Kidney (tissue), 22 donors: ENCODE measurements at places on chromosomes 7 and 10. TPM values are rescaled to one million over a fixed set of nuclear protein-coding genes. Genes with fewer than 3 reads are reported as not detected.

DNA sequence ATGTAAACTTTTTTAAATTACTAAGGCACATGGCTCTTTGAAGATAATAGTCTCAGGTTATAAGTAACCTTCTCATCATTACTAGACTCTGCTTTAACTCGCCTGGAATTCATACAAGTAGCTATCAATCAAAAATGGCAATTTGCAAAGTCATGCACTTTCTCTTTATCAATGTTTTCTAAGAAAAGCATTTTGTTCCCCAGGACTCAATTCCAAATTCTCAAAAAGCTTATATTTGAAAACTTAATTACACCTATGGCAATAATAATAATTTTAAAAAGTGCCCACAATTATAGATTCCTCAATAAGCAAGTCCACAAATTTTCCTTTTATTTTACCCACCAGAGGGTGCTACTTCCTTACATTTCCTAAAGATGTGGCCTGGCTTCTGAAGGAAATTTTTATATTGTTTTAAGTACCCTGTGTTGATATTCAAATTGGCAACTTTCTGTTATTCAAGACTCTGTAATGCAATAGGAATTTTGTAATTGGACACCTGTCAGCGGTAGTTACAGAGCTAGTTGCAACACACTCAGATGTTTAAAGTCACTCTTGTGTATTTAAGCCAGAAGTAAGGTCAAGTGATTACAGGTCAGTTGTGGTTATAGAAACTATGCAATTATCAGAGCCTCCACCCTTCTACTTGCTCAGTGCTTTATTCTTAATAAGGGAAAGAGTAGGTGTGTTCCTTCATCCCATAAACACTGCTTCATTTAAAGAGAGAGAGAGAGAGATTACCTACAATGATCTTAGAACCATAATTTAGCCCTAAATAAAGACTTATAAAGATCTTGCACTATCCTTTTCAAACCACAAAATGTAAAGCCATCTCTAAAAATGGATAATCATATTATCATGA lies 47.1 kb upstream of the HYAL4 start:
- DNase-seq = peak; percentile 83

GRCh38 chr10:20771051-20771450 lies 126.1 kb downstream of the NEBL start:
- no peak for DNase-seq

DNA sequence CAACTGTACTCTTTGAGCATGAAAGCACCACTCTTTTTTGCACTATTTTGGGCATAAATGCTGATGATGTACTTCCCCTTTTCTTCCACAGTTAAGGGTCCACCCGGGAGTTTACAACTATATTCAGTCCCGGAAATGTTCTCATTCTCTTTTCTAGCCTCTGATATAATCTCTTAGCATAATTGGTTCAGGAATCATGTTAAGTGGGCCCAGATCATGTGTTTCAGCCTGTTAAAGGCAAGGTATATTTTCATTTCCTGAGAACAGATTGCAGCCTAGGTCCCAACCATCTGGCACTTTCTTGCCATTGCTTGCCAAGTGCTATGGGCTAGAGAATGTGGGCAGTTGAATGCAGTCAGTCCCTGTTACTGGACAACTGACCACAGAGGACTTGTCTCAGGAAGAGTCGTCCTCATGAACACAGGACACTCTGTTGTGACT lies 111.4 kb upstream of the GLCCI1 start:
- no peak for DNase-seq

- no peak for DNase-seq
Observed at GRCh38 chr10:57959318-57960006, 308.2 kb downstream of the IPMK start.

- peak; percentile 86 for DNase-seq
Observed at GRCh38 chr7:815284-816216, 16.7 kb upstream of the SUN1 start.

DNA sequence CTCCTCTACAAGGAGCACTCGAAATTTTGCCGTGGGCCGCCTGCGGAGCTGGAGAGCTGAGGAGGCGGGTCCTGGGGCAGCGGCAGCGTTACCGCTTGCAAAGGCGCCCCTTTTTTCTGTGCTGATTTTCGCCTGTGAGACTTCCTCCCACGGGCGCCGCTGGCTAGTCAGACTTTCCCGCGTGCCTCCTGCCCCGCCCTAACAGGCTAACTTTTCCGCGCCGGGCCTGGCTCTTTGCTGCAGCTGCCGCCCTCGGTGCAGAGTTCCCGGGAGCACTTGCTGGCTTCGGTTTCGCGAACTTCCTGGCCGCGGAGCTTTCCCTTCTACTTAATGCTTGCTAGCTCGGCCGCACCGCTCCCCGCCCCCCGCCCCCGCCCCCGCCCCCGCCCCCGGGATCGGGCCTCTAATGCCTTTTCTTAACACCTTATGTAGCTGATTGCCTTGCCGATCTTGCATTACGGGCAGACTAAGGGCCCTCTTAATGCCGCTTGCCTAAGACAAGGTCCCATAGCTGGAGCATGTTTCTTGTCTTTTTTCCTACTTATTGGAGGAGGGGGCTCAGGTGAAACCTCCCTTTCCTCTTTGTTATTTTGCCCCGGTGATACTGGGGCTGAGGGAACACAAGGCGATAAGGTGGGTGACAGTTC lies 37.9 kb upstream of the RASGEF1A start:
- DNase-seq = peak; percentile 71

- no peak for DNase-seq
Observed at GRCh38 chr10:64023926-64024470, 502.8 kb downstream of the REEP3 start.

DNA sequence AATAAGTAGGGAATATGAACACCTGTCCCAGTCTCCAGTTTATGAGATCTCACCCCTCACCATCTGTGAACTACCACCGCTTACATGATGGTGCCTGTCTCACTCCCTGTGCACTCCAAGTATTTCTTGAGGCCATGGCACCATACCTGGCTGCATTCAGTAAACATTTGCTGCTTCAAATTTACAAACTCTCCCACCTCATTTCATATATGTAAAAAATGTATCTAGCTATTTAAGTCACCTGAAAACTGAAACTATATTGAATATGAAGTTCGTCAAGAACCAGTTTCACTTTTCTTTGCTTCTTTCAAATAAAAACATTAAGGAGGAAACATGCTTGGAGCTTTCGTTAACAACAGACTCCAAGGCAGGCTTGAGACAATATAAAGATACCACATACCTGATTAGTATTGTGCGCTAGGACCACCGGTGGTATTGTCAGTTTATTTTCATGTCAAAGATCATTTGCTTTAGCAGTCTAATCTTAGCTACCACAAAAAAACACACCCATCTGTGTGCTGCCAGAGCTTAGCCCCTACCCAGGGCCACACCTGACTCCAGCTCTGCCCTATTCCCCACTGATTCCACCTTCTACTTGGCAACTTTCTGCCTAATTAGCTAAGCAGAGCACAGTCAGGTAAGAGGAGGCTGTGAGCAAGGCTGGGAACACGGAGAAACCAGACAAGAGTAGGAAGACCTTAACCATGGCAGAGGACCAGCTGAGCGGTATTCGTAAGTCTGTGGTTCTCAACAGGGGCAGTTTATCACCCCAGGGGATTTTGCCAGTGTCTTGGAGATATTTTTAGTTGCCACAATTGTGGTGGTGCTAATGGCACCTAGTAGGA lies 92.0 kb downstream of the ZFAND4 start:
- no peak for DNase-seq

GRCh38 chr7:80623503-80624252 lies 14.8 kb upstream of the CD36 start:
- DNase-seq = no peak

DNA sequence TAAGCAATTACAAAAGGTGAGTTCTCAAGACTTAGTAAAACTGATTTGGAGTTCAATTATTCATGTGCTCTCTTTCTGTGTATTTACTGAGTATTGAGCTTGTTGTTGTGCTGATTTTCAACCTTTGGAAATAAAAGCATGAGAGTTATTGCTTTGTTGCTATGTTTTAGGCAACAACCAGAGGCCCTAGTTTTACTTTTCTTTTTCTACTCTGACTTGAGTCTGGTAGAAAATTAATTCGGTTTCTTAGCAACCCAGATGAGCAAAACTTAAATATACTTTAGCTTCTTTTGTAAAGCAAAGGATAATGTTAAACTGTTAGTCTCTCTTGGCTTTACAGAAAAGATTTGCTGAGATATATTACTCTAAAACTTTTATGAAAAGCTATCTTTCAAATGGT lies 66.4 kb upstream of the SCIN start:
- peak; percentile 32 for DNase-seq

DNA sequence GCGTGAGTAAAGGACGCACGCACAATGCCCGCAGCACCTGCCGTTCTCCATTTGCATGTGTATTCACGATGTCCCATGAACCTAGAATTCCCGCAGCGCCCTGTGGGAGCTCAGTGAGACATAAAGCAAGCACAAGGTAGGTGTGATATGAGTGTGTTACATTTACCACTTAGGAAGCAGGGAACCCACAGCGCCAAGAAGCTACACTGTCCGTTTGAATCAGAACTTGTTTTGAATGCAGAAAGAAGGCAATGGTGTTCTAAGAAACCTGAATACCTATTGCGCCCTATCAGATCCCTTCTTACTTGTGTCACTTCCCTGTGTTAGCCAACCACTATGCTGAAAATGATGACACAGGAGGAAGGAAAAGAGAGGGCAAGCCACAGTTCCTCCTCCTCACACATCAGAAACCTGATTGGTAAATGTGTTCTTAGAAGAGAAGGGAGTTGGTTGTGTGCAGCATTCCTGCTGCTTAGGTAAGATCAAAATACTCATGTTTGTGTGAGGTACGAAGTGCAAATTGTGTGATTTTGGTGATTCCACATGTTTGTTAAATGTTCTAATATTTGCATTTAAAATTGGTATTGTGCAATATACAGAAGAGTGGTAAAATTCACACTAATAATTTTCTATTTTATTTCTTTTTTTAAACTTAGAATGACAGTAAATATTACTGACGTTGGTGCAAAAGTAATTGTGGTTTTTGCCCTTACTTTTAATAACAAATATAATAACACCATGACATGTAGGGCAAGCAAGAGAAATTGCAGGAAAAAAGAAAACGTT lies 185.4 kb downstream of the SEC23IP start:
- DNase-seq = no peak

- DNase-seq = no peak
Observed at GRCh38 chr10:84876116-84876999, 548.0 kb downstream of the CCSER2 start.

DNA sequence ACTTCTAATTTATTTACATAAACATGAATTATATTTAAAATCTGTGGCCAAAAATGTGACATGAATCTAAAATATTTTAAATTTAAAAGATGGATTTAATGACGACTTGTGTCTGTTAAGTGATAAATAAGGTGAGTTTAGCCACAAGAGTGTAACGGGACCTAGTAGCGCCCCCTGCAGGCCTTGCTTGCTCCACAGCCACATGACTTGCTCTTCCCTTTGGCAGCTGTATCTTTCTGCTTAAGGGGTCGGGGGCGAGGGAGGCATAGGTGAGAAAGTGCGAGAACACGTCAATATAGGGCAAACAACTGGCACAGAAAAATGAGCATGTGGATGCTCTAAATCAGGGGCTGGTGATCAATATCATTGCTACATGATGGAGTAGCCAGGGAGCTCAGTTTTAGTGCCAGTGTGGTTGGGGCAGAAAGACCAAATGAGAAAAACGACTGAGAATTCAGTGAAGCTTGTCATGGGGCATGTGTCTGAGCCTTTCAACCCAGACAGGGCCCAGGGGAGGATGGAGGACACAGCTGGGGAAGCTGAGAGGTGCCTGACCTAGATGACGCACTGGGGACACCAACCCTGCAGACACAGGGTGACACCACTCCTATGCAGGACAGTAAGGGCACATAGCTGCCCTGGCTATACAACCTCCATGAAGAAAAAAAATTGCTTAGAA lies 49.8 kb downstream of the PAXIP1 start:
- DNase-seq = peak; percentile 24

- DNase-seq = no peak
Observed at GRCh38 chr10:17175551-17175950, 25.9 kb downstream of the TRDMT1 start.

GRCh38 chr10:99742254-99742653 lies 10.2 kb downstream of the CUTC start:
- no peak for DNase-seq

- DNase-seq = no peak
Observed at GRCh38 chr10:121183236-121183635, 332.1 kb downstream of the WDR11 start.

- no peak for DNase-seq
Observed at GRCh38 chr7:81549484-81550016, 220.3 kb downstream of the HGF start.

- DNase-seq = no peak
Observed at GRCh38 chr7:134018306-134018705, 108.8 kb upstream of the LRGUK start.

GRCh38 chr7:137878333-137878961 lies 31.7 kb upstream of the DGKI start:
- DNase-seq = no peak

- DNase-seq = no peak
Observed at GRCh38 chr7:20226860-20227259, 9.7 kb upstream of the MACC1 start.

DNA sequence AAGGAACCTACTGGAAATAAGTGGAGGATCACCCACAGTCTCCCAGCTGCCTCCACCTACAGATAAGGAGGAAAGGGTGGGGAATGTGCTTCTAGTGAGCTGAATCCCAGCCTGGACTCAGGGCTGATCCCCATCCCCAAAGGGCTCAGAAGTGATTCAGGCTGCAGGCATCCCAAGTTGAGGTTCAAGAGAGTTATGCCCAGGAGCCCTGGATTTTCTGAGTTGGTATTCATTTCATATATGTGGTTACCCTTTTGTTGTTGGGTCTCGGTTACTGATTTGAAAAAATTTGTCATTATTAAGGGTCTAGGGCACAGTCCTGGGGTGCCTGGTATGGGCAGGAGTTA lies 30.0 kb upstream of the SRGN start:
- DNase-seq = no peak

Gene ZC3HAV1L
- 0.37 TPM for polyA plus RNA-seq

Gene ZNF282
- polyA plus RNA-seq = 9.3 TPM

Gene PNLIP
- polyA plus RNA-seq = not detected

Gene RAPGEF5
- 3.9 TPM for polyA plus RNA-seq

Gene RAB19
- 0.82 TPM for polyA plus RNA-seq

Gene A1CF
- polyA plus RNA-seq = 3.8 TPM

Gene ZNF680
- 7.3 TPM for polyA plus RNA-seq

Gene VWC2
- 0.13 TPM for polyA plus RNA-seq

Gene LDB3
- polyA plus RNA-seq = 3.3 TPM

Gene SPDYE6
- not detected for polyA plus RNA-seq

Gene MBL2
- not detected for polyA plus RNA-seq

Gene VPS37D
- polyA plus RNA-seq = 19.3 TPM

Gene FOXI2
- 1.5 TPM for polyA plus RNA-seq

Gene CTTNBP2
- polyA plus RNA-seq = 3.8 TPM
